H7 (cell line): ENCODE measurements at places on chromosomes 11 and 22. TPM values are rescaled to one million over a fixed set of nuclear protein-coding genes. Genes with fewer than 3 reads are reported as not detected.
A peak's percentile ranks its signal among the peaks of the same experiment; 100 is the strongest.

DNA sequence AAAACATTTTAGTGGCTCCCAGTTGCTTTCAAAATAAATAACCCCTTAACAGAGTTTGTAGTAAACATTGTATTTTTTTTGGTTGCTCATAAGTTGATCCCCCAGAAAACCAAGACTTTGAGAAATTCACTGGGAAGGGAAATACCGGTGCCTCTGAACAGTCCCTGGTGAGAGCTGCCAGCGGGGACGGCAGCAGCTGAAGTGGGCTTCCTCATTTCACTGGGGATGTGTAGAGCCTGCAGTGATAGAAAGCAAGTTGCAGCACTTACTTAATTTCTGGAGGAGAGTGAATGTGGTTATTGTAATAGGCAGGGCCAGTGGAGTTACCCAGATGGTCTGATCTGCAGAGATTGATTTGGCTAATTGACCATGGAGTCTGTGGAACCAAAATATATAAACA lies 18.6 kb upstream of the MCHR1 start:
- DNase-seq = no peak

The ANO9 gene
- 0.83 and 2.2 TPM in 2 replicates for total RNA-seq

DNA sequence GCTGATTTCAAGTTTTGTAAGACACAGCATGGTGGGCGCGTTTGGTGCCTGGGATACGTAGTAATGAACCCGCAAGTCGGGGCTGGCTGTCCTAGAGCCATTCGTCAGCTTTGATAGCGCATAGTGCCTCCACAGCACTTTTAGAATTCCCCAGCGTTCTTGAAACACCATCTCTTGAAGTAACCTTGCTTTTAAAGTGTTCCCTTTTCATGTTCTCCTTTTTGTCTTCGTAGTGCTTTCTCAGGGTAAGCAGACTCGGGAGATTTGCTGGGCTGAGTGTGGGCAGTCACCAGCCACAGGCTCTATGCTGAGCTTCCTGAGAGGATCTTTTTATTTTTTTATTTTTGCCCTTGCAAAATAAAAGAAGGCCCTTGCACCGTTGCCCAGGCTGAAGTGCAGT lies 39.6 kb upstream of the CTTN start:
- DNase-seq = no peak

- DNase-seq = no peak
Observed at GRCh38 chr11:35046681-35047080, 92.3 kb upstream of the CD44 start.

DNA sequence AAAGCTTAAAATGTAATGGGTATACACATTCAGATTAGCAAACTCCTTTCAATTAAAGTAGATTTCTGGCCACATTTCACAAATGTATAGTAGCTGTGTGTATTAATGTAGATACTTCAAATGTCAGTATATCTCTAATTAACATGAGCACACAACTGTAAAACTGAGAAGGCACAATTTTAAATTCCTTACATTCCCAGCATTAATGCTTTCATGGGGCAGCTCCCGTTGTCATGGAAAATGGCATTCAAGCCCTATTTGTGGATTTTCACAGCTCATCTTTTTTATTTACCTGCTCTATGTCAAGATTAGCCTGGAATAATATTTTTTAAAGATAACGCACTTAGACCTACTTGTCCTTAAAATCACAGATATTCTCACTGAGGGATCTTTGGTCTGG lies 113.6 kb upstream of the SOX6 start:
- DNase-seq = peak; percentile 10
